Immature natural killer cell (primary cell): ENCODE measurements at places on chromosomes 12 and 14.
A peak's percentile ranks its signal among the peaks of the same experiment; 100 is the strongest.

DNA sequence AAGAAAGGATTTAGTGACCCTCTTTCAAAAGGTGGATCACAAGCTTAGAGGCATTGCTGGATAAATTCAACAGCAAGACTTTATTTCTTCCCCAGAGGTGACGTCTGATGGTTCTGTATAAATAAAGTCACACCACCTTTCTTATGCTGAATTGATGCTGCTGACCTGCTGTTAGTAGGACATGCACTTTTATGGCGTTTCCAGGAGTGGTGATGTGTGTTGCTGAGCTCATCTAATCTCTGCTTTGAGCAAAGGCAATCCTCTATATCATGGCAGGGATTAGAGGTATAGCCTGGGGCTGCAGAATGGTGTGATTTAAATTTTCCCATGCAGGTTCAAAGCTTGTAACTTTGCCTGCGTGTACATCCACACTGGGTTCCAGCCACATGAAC, 94.9 kb downstream of the ETV6 start:
- no peak for DNase-seq

GRCh38 chr12:55548756-55549155, 646 bp upstream of the OR6C4 start:
- DNase-seq: no peak

GRCh38 chr12:127143020-127143419, 1124.0 kb upstream of the TMEM132C start:
- DNase-seq: no peak

DNA sequence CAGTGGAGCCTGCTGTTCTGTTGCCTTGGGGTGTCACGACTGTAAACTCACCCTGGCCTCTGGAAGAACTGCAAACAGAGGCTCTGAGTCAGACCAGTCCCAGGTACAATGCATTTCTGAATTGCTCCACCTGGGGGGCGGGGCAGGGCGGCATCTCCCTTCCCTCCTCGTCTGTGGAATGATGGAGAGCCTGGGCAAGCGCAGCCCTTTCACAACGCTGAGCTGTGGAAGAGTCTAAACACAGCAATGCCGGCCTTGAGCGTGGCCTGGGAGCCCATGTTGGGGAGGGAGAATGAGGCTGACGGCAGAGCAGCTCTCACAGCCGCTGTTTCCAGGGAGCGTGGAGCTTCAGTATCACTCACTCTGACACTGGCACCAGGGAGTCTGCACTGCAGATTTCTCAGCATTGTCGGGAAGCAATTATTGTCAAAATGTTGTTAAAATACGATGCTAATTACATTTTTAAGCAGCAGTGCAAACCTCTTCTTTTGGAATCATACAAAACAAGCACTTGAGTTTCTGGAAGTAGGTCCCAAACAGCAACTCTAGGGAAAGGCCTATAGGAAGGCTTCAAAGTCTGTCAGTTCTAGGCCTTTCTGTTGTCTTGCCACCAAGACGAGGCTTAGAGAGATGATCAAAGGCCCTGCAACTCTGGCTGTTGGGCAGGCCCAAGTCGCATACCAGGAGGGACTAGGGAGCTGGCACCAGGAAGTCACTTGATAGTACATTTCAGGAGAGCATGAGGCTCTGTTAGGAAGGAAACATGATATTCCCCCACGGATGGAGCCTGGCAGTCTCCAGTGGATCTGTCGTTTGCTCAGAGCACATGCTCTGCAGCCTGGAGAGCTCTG, 244.0 kb upstream of the FKBP4 start:
- no peak for DNase-seq

DNA sequence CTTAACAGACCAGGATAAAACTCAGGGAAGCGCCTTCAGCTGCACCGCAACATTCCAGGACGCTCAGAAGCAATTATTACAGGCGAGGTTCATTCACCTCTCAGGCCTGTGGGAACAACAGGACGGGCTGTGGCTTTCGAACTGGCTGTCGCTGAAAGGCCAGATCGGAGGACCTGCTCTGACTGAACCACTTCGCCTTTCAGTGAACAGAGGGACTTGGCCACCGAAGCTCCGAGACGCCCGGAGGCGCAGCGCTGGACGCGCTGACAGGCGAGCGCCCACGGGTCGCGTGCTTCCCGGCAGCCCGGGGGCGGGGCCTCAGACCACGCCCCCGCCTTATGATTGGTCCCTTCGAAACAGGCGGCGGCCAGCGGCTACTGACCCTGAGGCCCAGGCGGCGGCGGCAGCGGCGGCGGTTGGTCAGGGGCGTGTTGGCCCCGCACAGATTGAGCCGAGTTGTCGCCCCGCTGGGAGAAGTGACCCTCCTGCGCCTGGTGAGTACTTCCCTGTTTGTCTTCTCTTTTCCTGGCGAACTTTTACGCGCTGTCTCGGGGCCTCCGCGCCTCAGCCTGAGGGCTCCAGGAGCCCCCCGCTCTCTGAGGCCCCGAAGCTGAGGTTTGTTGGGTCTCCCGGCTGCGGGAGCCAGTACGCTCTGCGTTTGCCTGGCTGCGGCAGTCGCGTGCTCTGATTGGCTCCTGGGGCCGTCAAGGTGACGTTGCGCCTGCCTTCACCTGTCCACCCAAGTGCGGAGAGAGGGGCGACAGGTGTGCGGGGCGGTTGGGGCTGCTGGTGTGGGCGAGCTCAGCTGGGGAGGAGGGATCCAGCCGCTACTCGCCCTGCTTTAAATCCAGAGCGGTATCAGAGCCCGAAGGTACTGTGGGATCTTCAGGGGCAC, at the start of gene GAS2L3:
Gene GAS2L3, plus strand, starts transcription at position 393 of the 895 bp plus-strand sequence. CDS start 21,221 bp downstream, outside the sequence.
- peak; percentile 64 for DNase-seq

- DNase-seq: no peak
These were observed 5.0 kb upstream of the TDG start for GRCh38 chr12:103960616-103961227.

- DNase-seq: no peak
These were observed 26.2 kb downstream of the KITLG start for GRCh38 chr12:88553941-88554658.

GRCh38 chr12:5785601-5786000, 159.5 kb downstream of the ANO2 start:
- DNase-seq: no peak

DNA sequence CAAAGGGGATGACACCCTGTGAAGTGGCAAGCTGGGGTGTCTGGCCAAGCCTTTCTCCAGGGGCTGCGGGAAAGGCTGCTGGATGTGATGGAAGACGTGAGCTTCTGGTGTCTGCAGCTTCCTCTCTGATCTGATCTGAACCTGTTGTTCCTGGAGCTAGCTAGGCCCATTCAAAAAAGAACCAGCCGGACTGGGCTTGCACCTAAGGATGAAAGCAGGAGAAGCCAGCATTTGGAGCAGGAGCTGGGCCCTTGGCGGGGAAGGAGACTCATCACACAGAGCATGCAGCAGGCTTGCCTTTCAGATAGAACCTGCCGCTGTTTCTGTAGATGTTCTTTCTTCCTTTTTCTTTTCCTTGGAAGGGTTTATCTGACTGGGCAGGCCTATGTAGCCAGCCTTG, 9.5 kb downstream of the RPH3A start:
- no peak for DNase-seq

DNA sequence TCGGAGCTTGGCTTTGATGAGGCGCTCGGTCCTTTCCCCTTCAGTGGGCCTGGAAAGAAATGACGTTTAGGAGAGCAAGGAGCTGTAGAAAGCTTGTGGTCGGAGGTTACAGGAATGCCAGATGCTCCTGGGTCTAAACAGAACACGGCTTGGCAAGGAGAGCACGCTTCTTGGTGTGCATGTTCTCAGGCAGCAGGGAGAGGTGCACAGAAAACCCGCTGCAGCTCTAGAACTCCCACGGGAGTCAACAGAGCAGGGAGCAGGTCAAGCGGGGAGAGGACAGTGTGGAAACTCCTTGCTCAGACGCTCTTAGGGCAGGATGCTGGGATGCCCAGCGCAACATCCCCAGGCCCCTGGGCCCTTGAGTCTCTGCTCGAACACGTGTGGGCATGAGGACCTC, 51.0 kb downstream of the SSH1 start:
- no peak for DNase-seq

DNA sequence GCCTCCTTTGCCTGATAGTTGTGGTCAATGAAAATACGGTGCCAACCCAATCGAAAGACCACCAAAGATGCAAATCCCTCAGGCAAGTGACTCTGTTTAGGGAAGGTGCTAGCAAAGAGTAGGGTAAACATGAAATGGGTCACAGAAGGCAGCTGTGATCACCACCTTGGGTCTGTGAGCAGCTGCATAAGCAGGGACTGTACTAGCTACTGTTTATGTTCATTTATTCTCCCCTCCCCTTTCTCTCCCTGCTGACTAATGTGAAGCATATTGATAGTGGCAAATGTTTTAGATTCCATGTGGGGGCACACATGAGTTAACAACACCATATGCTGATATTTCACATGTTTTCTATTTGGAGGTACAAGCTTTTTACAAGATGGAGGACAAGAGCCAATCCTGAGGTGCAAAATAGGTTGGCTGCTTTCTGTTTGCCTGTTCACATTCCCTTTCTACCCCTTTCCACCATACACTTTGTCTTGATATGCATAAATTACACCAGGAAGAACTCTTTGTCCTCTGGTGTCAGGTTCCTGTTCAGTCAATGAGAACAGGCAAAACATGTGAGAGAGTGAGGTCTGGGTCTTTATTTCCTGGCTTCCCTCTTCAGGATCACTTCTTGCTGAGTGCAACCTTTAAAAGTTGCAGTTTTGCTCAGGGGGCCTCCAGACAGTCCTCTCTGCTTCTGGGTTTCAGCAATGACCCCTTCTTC, 71.1 kb downstream of the AVPR1A start:
- no peak for DNase-seq

GRCh38 chr14:101222362-101223070, 319.0 kb upstream of the RTL1 start:
- DNase-seq: no peak

- no peak for DNase-seq
These were observed 4.4 kb downstream of the TRMT61A start for GRCh38 chr14:103533137-103533998.

GRCh38 chr12:124509676-124510300, 57.6 kb downstream of the NCOR2 start:
- DNase-seq: no peak

- no peak for DNase-seq
These were observed 56.5 kb downstream of the SAMD4A start for GRCh38 chr14:54623279-54624004.

GRCh38 chr14:73242357-73242901, 5.1 kb downstream of the PAPLN start:
- DNase-seq: no peak

DNA sequence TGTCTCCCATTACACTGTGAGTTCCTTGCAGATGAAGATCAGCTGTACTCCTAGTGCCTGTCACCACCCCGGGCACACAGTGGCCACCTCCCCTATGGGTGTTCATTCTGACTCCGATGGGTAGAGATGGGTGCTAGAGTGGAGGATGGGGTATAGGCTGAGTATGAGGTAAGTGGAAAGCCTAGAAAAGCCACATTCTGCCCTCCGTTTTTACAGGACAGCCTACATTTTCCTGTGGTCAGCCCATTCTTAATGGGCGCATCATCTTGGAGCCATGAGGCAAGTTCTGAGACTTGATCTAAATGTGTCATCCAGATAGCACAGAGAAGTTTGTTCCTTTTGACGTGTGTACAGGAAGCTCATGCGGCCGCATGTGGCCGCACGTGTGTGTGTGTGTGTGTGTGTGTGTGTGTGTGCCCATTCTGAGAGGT, 166.7 kb upstream of the HIF1A start:
- DNase-seq: peak; percentile 78

- no peak for DNase-seq
These were observed 26.3 kb upstream of the PTGDR start for GRCh38 chr14:52241087-52241793.

GRCh38 chr12:4742416-4742970, 22.3 kb downstream of the GALNT8 start:
- DNase-seq: no peak

DNA sequence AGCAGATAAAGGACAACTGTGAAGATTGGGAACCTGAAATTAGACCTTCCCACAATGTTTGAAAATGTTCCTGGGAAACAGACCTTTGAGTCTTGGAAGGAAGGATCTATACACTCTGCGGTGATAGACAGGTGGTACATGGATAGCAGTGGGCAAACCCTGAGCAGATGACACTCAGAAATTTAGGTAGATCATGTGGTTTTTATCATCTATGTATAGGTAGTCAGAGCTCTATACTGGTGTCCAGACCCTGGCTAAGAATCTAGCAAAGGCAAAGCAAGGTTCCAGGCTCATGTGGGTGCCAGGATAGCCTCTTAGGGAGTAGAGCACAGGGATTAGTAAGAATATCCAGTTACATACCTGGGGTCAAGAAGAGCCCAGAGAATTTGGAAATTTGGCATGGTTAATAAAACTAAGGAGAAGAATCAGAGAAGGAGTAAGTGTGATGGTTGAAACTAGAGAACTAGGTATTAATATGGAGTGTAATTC, 331.2 kb upstream of the FBXO33 start:
- no peak for DNase-seq

- no peak for DNase-seq
These were observed 2.7 kb downstream of the PTHLH start for GRCh38 chr12:27969624-27970400.

DNA sequence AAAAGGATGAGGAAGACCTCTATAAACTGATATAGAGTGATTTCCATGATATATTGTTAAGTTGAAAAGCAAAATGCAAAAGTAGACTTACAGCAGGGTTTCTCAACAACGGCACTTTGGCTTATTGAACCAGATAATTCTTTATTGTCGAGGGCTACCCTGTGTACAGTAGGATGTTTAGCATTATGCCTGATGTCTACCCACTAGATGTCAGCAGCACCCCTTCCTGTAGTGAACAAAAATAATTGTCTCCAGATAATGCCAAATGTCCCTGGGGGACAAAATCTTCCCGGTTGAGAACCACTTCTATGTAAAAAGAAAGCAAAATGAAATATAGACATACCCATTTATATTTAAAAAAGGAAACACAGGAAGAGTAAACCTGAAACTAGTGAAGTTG, 32.4 kb downstream of the ABCD2 start:
- peak; percentile 11 for DNase-seq

DNA sequence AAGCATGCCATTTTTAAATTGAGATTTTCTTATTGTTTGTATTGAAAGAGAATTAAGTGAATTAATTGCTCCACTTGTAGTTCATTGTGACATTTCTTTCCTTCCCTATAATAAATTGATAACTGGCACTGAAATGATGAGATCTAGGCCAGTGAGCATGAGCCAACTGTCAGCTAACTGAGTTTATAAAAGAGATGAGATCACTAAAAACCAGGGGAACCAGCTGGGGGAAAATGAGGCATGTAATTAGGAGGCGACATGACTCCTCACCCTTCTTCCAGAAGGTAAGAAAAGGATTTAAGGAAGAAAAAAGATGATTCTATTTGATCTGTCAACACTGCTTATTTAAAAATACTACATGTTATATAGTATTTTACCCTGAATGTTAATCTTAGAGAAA, 104.5 kb upstream of the DNM1L start:
- DNase-seq: no peak

DNA sequence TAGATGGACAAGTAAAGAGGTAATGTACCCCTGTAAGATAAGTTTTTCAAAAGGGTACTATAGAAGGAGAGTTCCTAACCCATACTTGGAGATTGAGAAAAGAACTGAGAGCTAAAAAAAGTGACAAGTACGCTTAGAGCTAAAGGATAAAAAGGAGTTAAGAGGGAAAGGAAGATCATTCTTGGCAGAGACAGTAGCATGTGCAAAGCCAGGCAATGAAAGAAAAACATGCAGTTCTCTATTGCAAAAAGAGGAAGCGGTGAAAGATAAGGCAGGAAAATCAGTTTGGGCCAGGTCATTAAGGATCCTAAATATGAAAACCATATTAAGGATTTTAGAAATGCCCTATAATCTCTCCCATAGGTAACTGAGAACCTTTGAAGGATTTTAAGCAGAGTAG, 500.4 kb upstream of the GARIN6 start:
- DNase-seq: no peak
